ENCODE measurements at places on chromosomes 4 and X.
A peak's percentile ranks its signal among the peaks of the same experiment; 100 is the strongest.

GRCh38 chrX:125998432-125998831 is 167.7 kb downstream of the DCAF12L2 start:
- peak; percentile 0 for DNase-seq

DNA sequence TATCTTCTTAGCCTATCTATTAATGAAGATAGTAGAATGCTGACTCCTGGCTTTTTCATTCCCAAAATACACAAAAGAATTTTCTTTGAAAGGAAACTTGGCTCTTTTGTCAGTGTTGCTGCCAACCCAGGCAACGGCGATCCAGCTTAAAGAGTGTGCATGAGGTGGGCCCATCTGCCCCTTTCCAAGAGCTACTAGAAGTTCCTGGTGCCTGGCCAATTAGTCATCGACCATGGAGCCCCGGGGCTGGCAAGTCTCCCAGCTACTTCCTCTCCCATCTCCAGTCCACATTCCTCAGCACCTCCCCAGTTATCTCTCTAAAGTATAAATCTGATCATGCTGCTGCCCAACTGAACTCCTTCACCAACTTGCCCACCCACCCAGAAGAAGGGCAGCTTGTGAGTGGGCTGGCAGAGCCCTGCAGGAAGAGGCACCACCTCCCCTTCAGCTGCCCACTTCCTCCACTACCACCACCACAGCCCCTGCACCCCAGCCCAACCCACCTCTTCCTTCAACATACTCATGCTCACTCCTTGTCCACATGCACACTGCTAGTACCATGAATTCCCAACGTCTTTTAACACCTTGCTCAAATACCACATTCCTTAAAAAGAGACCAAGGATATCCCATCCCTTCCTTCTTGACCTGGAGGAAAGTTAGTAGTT is 158.2 kb upstream of the MAP3K15 start:
- DNase-seq: no peak

- DNase-seq: no peak
Measured at GRCh38 chrX:124018023-124018422, 56.5 kb downstream of the STAG2 start.

GRCh38 chr4:48315728-48316630 is 25.4 kb upstream of the SLAIN2 start:
- DNase-seq: peak; percentile 11

DNA sequence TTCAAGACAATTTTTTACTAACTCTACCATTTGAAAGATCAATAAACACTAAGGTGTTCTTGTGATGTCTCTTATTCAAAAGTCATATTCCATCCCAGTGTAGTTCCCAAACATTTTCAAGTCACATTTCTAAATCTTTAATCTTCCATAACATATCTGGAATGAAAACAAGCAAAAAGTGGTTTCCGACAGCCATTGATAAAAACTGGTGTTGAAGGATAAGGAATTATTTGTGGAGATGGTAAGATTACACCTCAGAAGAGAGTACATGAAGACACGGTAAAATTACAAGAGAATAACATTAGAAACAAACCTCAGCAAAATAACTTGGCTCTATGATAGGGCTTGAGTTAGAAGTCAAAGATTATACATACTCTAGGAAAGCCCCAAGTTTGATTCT is 4.3 kb downstream of the CHIC2 start:
- no peak for DNase-seq

DNA sequence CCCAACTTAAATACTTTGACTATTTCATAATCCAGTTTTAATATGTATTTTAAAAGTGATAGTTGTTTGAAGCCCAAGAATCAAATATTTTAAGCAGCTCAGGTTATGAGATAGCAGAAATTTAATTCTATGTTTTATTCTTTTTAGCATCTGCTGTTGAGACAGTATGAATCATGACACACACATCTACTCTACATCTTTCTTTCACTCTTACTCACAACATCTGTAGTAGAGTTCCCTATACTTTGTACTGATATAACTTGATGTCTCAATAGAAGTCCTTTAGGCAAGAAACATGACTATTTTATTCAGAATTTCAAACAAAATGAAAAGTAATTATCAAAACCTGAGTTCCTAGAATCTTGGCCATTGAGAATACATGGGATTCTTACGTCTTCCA is 187.9 kb upstream of the GNPDA2 start:
- DNase-seq: no peak

- no peak for DNase-seq
Measured at GRCh38 chr4:182495645-182496385, 252.6 kb downstream of the TENM3 start.

DNA sequence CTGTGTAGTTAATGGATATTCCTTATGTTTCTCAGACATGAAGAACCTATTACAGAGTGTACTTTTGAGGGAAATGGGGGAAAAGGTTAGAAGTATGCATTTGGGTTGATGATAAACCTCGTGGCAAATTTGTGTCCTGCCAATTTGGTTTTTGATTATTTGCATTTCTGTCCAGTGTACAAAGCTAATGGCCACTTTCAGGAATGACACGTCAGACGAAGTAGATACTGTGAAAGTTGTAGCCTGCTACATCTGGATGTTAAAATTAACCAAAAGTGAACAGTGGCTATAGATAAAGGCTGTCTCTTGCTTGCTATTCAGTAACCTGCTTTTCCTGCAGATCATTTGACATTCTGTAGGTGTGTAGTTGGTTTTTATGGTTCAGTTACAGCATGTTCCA is 1.0 kb downstream of the PRDX4 start:
- no peak for DNase-seq

DNA sequence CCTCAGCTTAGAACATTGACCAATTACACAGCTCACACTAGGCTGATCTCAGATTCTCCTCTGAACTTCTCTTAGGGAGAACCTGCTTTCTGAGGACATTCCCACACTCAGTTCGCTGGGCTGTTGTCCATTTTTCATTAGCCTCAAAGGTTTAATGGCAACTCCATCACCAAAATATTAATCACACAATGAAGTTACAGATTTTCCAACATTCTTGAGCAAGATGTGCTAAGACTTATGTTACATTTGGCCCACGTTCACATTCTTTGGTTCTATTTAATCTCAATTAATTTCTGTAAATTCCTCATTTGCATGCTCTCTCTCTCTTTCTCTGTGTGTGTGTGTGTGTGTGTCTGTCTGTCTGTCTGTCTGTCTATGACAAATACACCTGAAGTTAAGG is 82.3 kb upstream of the EDNRA start:
- DNase-seq: no peak
